ENCODE measurements at places on chromosomes 3 and 15. TPM values are rescaled to one million over a fixed set of nuclear protein-coding genes. Genes with fewer than 3 reads are reported as not detected.

Gene GMNC
- 1.7 TPM for total RNA-seq

Gene ARHGEF26
- total RNA-seq, result 23.6 TPM

Gene ERC2
- not detected for total RNA-seq

Gene ARHGAP11A
- 1.0 TPM for total RNA-seq

GRCh38 chr3:8206971-8207617, 294.5 kb upstream of the LMCD1 start:
- DNase-seq, result no peak

DNA sequence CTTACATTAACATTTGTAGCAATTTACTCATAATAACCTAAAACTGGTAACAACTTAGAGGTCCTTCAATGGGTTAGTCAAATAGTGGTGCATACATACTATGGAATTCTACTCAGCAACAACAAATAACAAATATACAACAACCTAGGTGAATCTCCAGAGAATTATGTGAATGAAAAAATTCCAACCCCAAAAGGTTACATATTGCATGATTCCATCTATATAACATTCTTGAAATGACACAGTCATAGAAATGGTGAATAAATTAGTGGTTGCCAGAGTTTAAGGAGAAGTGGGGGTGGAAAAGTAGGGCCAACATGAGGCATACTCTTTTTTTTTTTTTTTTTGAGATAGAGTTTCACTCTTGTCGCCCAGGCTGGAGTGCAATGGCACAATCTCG, 12.7 kb upstream of the SNTN start:
- DNase-seq, result no peak

DNA sequence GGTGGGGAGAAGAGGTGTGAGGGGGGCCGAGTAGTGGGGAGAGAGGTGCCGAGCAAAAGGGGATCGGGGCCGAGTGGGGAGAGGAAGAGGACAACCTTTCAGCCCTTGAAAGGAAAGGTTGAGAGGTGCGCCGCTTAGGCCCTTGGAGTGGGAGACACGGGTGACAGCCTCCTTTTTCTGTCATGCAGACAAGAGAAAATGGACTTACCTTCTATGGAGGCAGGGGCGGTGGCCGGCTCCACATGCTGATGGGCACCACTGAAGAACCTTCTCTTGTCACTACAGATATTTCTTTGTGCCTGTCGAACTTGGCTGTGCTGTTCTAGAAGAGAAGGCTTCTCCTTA, 421 bp downstream of the KLHL18 start:
- DNase-seq, result no peak

DNA sequence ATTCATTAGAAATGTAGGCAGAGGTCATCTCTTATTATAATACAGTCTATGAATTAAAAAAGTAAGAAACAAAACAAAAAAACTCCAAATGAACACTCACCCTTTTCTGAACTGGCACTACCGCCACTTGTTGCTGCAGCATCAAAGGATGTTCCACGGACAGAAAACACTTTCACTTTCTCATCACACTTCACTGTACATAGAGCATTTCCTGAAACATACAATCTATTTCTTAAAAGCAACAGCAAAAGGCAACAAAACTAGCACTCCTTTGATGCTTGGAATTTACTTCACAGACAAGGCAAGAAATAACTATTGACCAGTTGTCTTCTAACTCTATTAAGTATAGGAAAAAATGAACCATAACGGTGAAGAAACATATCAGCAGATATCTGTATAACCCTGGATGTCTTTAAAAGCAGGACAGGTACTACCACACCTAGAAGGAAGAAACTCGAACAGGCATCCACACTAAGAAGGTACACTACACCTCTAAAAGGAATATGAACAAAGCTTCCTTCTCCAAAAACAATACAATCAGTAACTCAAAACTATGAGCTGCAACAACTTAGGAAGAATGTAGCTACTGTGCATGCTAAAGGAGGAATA, 24.9 kb downstream of the ETFA start:
- DNase-seq, result no peak

GRCh38 chr3:12507591-12508281, 23.5 kb downstream of the TSEN2 start:
- no peak for DNase-seq

GRCh38 chr3:197001972-197002700, 27.5 kb downstream of the MELTF start:
- peak; percentile 46 for DNase-seq

DNA sequence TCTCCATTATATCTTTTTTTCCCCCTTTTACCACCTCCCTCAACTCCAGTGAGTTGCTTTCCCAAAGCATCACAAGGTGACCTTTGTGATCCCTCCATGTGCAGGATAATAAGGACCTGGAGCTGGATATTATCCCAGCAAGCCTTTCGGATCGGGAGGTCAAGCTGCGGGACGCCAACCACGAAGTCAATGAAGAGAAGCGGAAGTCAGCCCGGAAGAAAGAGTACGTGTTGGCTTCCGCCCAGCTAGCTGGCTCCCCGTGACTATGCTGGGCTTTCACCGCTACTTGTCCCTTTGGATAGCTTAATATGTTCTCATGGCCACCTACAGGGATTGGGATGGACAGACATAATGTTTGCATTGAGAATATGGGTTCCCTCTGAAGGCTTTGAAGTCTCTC, 273.7 kb upstream of the UMPS start:
- no peak for DNase-seq

DNA sequence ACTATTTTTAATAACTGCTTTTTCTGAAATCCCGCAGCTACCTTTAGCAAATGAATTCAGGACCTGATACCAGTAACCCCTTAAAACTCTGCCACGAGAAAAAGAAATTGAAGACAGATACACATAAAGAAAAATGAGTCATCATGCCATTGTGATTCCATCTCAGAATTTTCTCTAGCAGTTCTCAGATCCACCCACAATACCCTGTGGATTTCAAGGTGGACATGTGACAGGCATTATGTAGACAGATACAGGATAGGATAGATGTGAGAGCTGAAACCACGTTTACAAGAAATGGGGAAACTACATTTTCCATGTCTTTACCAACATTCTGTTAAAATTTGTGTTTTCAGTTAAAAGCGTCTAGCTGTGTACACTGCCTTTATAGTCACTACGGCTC, 291.9 kb upstream of the NR2F2 start:
- no peak for DNase-seq
